GF-D8 (cell line): ENCODE measurements at places on chromosomes 5 and 9.

- no peak for DNase-seq
Observed at GRCh38 chr9:117546894-117547678, 132.2 kb upstream of the ASTN2 start.

DNA sequence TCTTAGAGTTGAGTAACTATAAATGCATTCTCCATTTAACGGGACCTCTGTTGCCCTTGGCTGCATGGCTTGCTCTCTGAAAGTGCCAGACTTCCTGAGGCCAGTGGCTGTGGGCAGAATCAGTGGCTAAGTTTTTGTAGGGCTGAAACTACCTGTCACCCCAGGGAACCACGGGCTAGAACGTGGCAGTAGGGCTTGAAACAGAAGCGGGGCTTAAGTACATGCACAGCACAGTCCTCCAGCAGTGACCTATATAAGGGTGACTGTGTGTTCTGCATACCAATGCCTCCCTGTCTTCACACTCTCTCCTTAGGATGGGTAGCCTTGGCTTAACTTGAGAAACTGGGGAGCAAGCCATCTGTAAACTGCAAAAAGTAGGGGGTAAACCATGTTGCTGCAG, 43.6 kb upstream of the LRRTM2 start:
- no peak for DNase-seq

GRCh38 chr5:72248410-72248981, 71.5 kb downstream of the MRPS27 start:
- no peak for DNase-seq

DNA sequence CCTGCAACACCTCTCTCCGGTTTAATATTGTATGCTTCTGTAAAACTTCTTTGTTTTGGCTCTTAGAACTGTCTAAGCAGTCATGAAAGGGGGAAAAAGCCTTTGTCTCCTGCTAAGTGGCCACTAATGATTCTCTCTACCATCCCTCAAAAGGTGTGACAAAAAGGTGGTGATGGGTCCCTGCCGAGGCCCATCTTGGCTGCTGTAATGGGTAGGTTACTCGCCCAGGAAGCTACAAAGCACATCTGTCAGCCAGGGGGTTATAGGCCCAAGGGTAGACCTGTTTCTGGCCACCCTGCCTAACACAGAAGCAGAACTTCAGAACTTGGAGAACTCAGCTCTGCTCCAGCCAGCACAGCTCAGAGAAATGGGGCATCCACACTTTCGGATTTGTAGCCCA, 1.6 kb downstream of the FAM219A start:
- no peak for DNase-seq

- no peak for DNase-seq
Observed at GRCh38 chr5:125750861-125751186, 672.4 kb upstream of the GRAMD2B start.

DNA sequence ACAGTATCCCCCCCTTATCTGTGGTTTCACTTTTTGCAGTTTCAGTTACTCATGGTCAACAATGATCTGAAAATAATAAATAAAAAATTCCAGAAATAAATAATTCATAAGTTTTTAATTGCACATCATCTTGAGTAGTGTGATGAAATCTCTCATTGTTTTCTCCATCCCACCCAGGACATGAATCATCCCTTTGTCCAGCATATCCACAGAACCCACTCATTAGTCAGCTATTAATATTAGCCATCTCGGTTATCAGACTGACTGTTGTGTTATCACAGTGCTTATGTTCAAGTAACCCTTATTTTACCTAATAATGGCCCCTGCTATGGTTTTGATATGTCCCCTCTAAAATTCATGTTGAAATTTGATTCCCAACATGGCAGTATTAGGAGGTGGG, 40.7 kb downstream of the FAM114A2 start:
- DNase-seq, result no peak

DNA sequence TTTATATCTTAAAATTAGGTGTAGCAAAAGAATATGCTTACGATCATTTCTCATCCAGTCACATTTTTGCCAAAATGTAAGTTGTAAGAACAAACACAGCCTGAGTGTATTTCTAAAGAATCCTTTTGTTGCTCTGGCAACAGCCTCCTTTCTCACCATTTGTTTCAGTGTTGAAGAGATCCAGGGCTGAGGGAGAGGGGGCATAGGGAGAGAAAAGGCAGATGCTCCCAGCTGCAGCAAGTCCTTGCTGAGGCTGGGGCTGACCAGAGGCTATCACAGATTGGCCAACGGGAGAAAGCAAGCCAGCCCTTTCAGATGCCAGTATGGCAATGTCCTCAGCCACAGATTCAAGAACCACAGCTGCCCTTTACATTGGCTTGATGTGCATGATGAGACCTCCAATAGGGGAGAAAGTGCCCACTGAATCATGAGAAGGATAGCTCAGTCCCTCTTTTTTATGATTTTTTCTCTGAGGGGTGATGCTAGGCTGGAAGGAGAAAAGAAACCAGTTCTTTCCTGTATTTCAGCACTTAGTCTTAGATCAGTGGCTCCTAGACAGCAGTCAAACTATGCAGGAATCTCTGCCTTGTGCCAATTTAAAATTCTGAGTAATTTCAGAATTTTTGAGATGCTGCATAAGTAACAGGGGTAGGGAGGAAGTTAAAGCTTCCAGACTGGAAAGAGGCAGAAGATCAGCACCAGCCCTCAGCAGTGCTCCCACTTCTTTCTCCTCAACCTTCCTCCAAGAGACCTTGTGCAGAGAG, 142.1 kb downstream of the LHFPL2 start:
- DNase-seq, result no peak

GRCh38 chr9:91885746-91886413, 64.1 kb downstream of the ROR2 start:
- DNase-seq, result no peak

GRCh38 chr9:138112090-138112748, 234.6 kb downstream of the CACNA1B start:
- DNase-seq, result no peak

DNA sequence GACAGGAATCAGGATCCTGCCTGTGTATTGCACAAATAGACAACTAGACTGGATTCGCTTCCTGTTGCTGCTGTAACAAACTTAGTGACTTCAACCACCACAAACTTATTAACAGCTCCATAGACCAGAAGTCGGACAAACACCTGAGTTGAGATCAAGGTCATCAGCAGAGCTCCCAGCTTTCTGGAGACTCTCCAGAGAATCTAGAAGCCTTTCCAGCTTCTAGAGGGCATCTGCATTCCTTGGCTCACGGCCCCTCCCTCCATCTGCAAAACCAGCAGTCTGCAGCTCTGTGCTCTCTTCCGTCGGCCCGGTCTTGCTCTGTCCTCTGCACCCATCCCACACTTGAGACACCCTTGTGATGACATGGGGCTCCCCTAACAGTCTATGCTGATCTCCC, 99.1 kb downstream of the KCNT1 start:
- DNase-seq, result no peak

DNA sequence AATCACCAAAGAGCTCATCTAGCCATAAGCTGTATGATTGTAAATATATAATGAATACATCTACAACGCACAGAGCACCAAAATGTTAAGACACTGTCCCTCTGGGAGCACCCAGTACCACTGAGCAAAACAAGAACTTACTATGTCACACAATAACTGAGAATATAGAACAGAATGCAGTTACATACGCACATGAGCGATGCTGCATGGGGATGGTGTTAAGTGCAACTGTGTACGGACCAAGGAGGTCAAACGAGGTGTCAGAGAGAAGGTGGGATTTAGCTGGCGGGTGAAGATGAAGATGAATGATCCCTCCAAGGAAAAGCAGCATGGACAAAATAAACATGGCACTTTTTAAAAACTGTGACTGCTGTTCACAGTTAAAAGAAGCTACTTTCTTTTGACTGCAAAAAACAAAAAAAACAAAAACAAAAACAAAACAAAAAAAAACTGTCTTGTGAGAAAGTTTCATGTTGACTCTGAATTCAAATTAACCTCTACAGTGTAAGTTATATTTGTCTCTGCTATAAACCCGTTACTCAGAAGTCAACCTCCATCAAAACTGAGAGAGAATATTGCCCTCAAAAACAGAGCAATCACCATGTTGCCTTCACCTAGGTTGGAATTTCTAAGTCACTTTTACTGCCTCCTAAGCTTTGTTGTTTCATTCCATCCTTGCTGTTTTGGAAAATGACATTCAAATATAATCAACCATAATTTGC, 169.6 kb upstream of the GNA14 start:
- no peak for DNase-seq

- DNase-seq, result no peak
Observed at GRCh38 chr5:66440202-66440680, 156.0 kb upstream of the MAST4 start.

DNA sequence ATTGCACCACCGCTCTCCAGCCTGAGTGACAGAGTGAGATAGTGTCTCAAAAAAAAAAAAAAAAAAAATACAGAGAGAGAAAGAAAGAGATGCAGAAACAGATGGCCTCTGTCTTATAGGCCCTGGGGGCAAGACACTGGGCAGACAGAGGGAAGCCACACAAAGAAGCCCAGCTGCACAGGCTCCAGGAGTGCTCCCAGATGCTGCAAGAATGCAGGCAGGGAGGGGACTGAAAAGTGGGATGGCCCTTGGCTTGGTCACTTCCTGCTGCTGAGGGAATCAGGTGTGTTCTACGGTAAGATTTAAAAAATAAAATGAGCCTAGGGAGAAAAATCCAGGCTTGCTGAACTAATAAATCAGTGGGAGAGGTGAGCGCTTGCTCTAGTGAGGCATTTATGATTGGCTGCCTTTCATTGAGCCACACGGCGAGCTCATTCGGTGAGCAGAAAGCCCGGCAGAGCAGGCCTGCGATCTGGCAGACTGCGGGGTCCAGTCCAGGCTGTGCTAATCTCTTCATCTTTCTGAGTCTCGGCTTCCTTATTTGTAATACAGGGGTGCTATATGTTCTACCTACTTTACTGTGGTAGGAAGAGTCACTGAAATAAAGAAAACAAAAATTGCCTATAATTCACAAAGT, 80.6 kb downstream of the RAD23B start:
- DNase-seq, result no peak

DNA sequence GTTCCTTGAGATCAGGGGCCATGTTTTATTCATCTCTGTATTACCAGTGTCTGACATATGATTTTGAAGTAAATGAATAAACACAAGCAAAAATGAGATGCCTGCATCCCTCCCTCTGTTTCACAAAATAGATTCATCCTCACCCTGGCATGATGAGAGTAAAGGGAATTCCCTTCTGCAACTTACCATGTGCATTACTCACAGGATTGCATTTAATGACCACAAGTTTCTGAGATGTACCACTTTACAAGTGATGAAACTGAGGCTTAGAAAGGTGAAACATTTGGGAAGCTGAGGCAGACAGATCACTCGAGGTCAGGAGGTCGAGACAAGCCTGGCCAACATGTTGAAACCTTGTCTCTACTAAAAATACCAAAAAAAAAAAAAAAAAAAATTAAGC, 74.2 kb upstream of the TNFSF8 start:
- no peak for DNase-seq

- DNase-seq, result no peak
Observed at GRCh38 chr5:176355400-176356178, 6.0 kb downstream of the KIAA1191 start.

- DNase-seq, result no peak
Observed at GRCh38 chr9:134950386-134951210, 32.9 kb upstream of the FCN1 start.

GRCh38 chr5:112006721-112007120, 249.7 kb upstream of the NREP start:
- DNase-seq, result no peak

GRCh38 chr9:8156346-8156745, 356.8 kb upstream of the DMAC1 start:
- no peak for DNase-seq

DNA sequence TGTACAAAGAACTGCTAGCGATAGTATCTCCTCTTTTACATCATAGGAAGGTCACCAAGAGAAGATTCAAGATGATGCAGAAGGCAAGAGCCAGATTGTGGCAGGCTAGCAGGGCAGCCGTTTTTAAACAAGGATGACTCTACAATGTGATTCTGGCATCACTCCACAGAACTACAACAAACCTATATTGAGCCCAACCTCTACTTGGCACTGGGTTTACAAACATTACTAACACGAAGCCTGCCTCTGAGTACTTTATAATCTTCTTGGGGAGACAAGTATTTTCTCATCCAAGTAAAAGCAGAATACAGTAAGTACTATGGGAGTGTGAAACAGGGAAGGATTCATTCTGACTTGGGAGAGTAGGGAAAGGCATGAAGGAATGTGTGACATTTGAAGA, 448.6 kb downstream of the ZNF608 start:
- no peak for DNase-seq

GRCh38 chr5:73796164-73797131, 170.5 kb downstream of the ARHGEF28 start:
- no peak for DNase-seq

DNA sequence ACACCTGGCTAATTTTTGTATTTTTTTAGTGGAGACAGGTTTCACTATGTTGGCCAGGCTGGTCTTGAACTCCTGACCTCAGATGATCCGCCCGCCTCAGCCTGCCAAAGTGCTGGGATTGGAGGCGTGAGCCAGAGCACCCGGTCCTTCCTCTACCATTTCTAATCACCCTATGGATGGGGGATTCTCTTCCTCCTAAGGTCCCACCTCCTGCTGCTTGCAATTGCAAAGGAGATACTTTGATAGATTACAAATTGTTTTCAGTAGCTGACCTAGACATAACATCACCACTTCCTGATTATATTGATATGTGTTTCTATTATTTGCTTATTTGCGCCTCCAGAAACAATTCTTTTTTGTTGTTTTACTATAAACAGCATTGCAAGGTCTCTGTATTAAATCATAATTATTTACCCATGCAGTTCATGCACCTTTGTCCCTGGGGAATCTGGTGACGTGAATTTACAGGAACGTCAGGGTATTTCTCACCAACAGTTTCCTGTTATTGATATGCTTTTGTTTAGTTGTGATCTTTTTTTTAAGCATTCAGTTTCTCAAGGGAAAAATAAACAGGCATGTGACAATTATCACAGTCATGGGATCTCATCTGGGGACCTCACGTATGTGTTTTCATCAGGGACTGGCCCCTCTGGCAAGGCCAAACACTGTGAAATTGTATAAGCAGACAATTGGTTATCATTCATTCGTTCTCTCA, 43.2 kb downstream of the ESM1 start:
- DNase-seq, result no peak

GRCh38 chr9:33453999-33454660, 6.7 kb upstream of the AQP3 start:
- DNase-seq, result no peak

DNA sequence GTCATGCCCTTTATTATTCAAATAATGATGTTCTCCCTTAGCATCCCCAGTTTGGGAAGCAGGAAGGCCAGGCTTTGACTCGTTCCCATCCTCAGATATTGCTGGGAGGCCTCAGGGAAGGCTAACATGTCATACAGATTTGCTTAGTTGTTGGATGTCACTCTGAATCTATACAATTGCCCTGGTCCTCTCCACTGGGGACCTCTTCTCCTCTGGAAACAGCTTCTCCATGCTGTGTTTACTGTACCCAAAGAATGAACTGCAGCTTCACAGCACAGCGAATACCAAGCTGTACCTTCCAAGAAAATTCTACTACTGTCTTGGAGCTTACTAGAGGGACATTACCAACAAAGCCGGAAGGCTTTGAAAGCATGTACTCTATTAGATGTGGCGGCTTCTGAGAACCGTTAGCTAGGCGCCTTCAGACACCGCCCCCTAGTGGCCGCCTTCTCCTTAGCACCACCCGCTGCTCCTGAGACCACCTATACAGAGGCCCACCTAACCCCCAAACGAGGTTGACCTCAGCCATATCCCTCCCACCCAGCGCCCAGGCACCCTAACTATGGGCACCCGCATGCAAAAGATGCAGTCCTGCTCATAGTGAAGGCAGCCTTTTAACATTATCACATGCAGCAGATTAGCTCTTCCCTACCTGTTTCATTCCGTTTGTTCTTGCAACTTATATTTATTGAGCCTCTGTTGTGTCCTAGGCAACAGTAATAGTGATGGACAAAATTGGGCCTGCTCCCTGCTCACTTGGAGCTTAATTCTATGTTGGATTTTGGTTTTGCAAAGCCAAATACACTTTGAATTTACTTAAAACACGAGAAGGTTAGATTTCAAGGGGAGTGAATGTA, 34.9 kb upstream of the FOXI1 start:
- no peak for DNase-seq
